ENCODE measurements at places on chromosomes 1 and 21. TPM values are rescaled to one million over a fixed set of nuclear protein-coding genes. Genes with fewer than 3 reads are reported as not detected.

GRCh38 chr1:43857163-43857562 is 76.4 kb upstream of the ARTN start:
- DNase-seq, result no peak

DNA sequence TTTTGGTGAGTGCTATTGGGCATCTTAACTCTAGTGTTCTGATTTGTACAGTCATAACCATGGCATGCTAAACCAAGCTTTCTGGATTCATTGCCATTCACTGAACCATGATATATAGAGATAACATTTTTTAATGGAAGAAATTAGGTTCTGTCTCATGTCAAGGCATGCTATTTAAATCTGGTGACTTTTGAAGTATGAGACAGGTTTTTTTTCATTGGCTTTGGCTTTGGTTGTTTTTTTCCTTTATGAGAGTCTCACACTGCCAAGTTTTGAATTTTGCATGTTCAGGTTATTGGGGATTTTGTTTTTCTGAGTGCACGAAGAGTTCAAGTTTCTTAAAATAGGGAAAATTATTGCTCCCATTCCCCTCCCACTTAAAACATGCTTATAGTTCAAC is 141.3 kb upstream of the ADAMTS5 start:
- no peak for DNase-seq

Gene IGSF3
- 115 TPM for total RNA-seq

Gene RPTN
- not detected for total RNA-seq

Gene OR2G3
- total RNA-seq, result not detected
